ENCODE measurements at places on chromosomes 1 and 21.

DNA sequence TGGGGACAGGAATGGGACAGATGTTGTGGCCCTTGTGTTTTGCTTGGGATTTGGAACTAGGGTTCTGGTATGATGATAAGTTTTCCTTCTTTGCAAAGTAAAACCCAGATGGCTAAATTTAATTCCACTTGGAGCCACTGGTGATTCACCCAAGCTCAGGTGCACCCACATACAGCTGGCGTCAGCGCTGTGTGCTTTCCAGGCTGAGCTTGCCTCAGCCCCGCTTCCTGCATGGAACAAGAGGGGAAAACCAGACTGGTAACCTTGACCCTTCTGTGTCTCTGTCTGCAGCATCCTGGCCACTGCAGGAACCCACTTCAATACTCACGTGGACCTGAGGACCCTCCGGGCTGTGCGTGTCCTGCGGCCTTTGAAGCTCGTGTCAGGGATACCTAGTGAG is 94.2 kb downstream of the CACNA1E start:
- no peak for DNase-seq

- no peak for DNase-seq
Measured at GRCh38 chr1:64197076-64197475, 6.3 kb upstream of the UBE2U start.

- DNase-seq: no peak
Measured at GRCh38 chr1:169959686-169960085, 66.0 kb upstream of the SCYL3 start.

DNA sequence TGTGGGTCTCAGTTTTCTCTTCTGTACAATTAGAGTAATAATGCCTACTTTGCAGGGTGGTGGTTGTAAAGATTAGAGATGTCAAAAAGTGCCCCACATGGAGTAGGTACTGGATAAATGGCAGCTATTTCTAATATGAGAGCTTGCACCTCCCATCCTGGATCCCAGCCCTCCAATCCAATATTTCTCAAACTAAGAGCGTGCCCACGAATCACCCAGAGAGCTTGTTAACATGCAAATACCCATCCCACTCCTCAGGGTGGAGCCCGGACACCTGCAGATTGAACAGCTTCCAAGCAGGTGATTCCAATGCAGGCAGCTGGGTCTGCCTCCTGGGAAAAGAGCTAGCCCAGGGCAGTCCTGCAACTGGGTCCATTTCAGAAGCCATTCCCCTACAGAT is 33.0 kb downstream of the LRRN2 start:
- DNase-seq: no peak

DNA sequence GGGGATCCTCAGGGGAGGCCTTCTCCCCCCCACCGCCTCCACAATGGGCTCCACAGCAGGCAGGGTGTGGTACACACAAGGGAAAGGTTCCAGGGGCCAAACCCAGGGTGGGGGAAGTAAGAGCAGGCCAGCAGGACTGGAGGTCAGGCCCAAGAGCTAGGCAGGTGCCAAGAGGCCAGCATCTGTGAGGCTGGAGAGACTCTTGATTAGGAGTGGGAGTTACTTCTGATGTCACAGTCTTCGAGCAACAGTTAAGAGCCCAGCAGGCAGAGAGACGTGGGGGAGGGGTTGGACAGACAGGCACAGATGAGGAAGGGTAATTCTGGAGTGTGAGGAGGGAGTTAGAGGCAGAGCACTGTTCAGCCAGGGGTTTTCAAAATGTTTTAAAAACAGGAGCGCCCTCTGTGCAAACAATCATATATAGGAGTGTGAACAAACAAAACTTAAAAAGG is 55.8 kb downstream of the SLC9A1 start:
- no peak for DNase-seq

GRCh38 chr1:72281637-72282270 is 585 bp downstream of the NEGR1 start:
- DNase-seq: no peak

- DNase-seq: no peak
Measured at GRCh38 chr21:42962380-42963007, 11.9 kb upstream of the PKNOX1 start.

DNA sequence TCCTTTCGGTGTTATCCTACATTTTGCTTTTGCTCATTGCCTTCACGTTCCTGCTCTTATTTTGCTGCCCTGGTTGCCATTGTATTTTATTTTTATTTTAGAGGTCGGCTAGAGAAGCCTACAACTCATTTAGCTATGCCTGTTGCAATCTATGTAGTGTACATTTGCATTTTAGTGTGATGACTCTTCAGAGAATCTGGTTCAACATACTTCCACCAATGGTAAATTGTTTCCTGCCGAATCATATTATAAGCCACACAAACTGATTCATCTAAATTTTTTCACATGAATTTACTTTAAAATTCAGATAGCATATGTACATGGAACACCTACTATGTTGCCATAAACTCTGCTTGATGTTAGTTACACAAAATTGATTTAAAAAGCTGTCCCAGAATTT is 1596.9 kb downstream of the PLA2G4A start:
- DNase-seq: no peak

DNA sequence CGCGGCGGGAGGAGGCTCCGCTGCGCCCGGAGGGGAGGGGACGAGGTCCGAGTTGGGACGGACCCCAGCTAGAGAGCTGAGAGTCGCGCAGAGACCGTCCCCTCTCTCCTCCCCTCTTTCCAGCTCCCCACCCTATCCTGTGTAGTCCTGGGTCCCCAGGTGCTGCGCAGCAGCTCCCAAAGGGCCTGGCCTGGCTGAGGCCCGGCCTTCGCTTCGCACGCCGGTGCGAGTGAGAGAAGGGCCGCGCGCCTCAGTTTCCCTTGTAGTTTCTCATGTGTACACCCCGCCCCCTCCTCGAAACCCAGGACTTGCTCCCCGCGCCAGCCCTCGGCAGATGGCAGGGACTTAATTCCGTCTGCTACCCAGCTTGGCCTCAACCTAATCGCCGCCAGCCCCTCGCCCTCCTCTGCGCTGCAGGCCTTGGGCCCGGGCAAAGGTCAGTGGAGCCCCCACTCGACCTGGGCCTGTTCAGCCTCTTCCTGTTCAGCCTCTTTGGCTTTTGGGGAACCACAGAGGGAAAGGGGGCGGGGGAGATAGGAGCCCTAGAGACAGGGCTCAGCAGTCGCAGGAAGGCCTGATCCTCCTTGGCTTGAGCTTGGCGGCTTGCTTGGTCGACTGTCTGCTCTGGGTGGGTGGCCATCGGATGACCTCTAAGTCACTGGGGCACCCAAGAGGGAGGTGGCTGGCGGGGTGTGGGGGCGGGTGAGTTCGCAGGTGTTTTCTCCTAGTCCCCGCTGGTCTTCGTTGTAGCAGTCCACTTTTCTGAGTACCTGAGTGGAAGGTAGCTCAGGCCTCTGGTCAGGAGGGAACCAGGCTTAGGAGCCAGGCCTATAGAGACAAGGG is 1.0 kb downstream of the ZNF687 start:
- DNase-seq: no peak

DNA sequence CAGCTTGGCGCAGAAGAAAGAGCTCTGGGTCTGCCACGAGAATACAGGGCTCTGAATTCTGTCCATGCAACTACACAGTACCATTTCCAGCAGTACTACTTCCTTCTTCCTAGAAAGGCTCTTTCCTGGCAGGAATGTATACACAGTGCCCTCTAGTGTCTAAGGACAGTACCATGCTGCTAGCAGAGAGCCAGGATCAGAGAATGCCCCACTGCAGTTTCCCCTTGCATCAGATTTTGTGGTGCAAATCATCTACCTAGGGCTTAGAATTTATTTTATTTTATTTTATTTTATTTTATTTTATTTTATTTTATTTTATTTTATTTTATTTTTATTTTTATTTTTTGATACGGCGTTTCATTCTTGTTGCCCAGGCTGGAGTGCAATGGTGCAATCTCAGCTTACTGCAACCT is 50.8 kb downstream of the PAX7 start:
- DNase-seq: no peak

- DNase-seq: no peak
Measured at GRCh38 chr1:1421907-1422464, 910 bp upstream of the ANKRD65 start.

DNA sequence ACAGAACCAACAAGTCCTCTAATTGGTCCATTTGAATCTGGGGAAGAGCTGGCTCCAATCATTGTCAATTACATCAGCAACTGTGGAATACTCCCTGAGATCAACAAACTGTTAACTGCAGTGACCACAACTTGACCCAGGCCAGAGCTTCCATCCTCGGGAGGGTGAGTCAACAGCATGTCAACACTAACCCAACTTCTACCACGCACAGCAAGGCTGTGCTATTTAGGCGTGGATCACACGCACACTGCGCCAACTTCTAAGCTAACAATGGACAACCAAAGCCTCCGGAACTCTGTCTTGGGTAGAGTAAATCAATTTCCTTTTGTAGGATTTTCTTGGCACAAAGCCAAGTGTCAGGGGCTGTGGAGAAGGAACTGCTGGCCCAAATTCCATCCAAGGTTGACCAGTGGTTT is 30.4 kb downstream of the APP start:
- no peak for DNase-seq

- DNase-seq: no peak
Measured at GRCh38 chr1:221632072-221632471, 109.8 kb downstream of the DUSP10 start.

DNA sequence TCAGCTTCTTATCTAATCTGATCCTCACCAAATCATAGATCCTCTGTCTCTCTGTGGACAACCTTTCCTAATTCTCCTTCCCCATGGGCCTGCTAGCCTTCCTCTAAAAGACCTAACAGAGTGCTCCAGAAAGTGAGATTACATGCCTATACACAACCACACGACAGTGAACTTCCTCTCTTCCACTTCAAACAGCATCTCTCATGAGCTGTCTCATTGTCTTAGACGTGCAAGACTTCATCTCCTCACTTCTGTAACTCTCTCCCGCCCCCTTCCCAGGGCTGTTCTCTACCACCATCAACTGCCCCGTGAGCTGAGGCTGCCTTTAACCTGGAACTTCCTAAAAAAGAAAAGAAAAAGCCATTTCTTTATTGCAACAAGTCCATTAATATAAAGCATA is 14.1 kb upstream of the A3GALT2 start:
- DNase-seq: no peak

- no peak for DNase-seq
Measured at GRCh38 chr1:76865696-76866286, 1.5 kb upstream of the ST6GALNAC5 start.

- DNase-seq: no peak
Measured at GRCh38 chr1:60173006-60173405, 99.4 kb upstream of the C1orf87 start.

DNA sequence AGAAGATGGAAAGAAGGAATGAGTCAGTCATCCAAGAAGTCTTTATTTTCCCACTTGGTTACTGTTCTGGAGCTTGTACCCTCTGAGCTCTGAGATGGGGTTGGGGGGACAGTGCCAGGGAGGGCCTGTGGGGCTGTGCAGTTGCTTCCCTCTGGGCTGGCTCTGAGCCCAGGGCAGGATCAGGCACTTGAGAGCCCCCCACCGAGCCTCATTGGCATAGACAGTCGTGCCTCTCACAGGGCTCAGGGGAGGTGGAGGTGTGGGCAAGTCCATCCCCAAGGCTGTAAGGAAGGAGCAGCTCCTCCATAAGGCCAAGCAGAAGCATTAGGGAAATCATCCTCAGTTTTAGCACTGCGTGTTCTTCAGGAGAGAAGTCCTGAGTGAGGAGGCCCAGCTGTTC is 2.5 kb upstream of the ARL8A start:
- DNase-seq: no peak

DNA sequence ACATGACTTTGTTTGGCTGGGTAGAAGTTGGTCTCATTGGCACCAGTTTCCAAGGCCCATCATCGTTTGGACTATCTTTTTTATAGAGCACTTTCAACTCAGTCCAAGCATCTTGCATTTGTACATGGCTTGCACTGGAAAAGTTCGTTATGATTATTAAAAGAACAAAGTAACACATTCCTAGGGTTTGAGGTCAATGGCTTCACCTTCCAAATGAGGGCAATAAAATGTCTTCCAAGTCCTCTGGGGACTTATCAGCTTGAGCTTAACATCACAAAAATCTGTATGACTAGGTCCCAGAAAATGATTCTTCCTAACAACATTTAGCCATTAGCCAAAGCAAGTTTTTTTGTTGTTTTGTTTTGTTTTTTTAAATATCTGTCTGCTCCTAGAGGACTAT is 610.8 kb downstream of the LMO4 start:
- no peak for DNase-seq

- DNase-seq: no peak
Measured at GRCh38 chr21:38903690-38904139, 98.0 kb downstream of the ETS2 start.

DNA sequence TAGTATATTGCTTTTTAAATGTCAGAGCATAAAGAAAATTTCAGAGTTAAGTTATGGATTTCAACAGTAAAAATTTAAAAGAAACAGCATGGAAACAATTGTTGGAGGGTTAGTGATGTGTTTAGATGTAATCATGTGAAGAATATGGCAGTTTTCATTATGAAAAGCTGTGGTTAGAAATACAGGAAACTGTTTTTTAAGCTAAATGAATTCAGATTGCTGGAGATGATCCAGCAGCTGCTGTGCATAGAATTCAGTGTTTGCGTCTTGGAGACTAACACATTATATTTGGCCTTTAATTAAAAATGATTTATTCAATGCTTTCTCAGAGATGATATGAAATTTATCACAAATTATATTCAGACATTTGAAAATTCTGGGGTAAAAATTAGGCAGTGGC is 273.6 kb upstream of the LRRC7 start:
- no peak for DNase-seq

DNA sequence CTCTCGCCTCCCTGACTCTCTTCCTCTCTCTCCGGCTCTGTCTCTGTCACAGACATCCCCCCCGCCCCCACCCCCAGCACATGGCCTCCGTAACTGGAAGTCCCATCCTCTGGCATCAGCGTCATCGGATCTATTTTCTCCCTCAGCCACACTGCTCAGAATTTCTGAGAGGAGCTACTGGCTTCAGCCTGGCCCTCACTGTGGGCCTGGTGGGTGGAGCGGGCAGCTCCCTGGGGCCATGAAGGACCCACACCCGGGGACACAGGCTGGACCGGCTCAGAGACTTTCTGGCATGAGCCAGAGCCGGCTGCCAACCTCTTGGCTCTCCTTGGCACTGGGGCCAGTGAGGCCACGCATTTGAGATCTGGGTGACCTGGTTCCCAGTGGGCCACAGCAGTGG is 61.2 kb upstream of the CASZ1 start:
- DNase-seq: no peak

DNA sequence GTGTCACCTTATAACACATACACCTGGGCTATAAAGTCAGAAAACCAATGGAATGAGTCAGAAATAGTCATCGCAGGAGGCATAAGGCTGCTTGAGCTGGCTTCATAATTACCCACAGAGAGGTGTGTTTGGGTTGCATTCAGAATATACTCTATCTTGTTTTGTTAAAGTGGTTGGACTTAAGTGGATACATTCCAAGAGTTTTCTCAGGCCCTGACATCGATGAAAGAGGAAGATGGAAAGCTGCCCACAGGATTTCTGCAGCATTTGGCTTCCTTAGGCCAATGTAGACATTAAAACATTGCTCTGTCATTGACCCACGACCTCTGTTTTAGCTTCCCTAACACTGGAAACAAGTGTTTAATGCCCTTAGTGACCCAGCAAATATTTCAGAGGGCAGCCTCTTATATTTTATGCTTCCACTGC is 18.6 kb upstream of the BCL10 start:
- no peak for DNase-seq
